ENCODE measurements at places on chromosomes 13 and 19.

- no peak for DNase-seq
These were observed 49.2 kb downstream of the STOML3 start for GRCh38 chr13:38941353-38941945.

GRCh38 chr19:32067685-32068084 is 277.7 kb upstream of the ZNF507 start:
- no peak for DNase-seq

DNA sequence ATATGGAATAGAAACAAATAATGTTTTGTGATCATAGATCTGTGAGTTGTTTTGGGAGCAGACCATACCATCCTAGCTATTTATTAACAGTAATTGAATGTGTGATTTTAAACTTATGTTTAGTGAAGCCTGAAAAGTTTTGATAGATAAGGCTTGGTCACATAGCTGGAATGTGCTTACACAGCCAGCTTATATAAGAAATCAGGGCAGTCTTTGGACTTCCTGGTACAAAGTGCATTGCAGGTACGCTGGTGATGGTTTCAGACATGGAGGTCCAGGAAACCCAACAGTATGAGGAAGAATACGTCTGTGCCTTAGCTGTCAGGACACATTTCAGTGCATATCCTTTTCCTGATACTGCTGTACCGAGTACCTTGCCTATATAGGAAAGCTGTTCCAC is 2316.2 kb upstream of the PCDH20 start:
- DNase-seq, result no peak

GRCh38 chr13:84684048-84684662 is 801.9 kb upstream of the SLITRK1 start:
- DNase-seq, result no peak

- DNase-seq, result no peak
These were observed 385.8 kb downstream of the KLF12 start for GRCh38 chr13:73748404-73748803.

- DNase-seq, result no peak
These were observed at the start of gene MTUS2 for GRCh38 chr13:28820099-28821051. Gene MTUS2, plus strand, starts transcription at chr13:28820339.

- no peak for DNase-seq
These were observed 24.2 kb upstream of the PIK3R2 start for GRCh38 chr19:18128805-18129204.

- DNase-seq, result no peak
These were observed 9.7 kb downstream of the MAST3 start for GRCh38 chr19:18107235-18107634.

GRCh38 chr13:50513300-50513877 is 330.1 kb downstream of the DLEU7 start:
- no peak for DNase-seq

DNA sequence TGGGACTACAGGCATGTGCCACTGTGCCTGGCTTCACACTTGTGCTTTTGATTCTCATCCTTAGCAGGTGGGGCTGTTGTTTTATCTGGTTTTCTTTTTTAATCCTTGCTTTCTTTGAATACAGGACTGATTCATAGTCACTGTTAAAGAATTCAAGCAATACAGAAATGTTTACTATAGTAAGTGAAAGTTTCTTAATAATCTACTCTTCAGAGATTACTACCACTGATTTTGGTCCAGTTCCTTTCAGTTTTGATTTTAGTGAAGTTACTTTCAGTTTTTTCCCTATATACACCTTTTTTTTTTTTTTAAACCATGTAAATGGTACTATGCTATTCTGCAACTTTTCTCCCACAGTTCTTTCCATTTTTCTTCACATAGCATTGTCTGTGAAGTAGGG is 53.6 kb downstream of the GATAD2A start:
- DNase-seq, result no peak

GRCh38 chr19:46503848-46504453 is 8.3 kb upstream of the PNMA8B start:
- DNase-seq, result no peak

DNA sequence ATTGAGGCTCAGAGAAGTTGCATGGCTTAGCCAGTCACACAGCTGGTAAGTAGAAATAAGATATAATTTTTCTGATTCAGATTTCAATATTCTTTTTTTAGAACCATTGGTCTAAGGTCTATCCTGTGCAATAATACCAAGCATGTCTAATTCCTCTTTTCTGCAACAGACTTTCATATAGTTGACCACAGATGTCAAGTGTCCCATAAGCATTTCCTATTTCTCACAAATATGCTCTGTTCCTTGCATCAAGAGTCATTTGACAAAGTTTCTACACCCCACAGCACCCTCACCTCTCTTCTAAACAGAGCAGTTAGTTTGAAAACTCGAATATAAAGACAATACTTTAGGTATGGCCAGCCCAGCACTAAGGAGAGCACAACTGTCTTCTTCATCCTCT is 26.8 kb upstream of the SACS start:
- no peak for DNase-seq

DNA sequence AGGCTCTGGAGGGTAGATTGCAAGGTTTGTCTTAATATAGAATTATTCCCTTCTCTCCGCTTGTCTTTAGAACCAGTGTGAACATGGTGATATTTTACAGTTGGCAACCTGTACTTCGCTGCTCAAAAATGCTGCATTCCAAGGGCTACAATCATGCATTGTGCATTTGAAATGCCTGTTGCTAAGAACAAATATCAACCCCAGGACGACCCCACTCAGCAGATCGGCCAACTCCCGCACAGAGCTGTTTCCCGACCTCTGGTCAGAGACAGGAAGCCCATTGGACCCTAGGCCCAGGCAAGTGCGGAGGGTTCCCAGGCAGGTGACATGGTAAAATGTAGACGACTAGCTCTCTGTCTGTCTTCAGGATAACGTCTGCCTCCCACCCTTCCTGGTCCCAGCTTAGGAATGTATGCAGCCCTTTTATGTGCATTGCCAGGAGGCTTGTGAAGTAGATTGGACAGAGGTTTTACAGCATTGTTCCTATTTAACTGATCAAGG is 263.5 kb downstream of the FOXO1 start:
- DNase-seq, result no peak
